Activated CD8-positive, alpha-beta memory T cell treated with anti-CD3 and anti-CD28 coated beads, Interleukin-2, amount 10 ng/mL, durations not matched to agents 7 days and 5 days (primary cell): ENCODE measurements at places on chromosomes 16 and 17. TPM values are rescaled to one million over a fixed set of nuclear protein-coding genes. Genes with fewer than 3 reads are reported as not detected.

GRCh38 chr16:73040136-73040535, 7.8 kb downstream of the ZFHX3 start:
- H3K27me3 ChIP-seq = peaks cover 34% of the 10 kb centered on the region
- no peak overlapping the region for H3K27ac ChIP-seq
- H3K36me3 ChIP-seq = no peaks in the 10 kb centered on the region
- H3K4me3 ChIP-seq = no peak overlapping the region

The BPTF gene
- 89.3 TPM for total RNA-seq

DNA sequence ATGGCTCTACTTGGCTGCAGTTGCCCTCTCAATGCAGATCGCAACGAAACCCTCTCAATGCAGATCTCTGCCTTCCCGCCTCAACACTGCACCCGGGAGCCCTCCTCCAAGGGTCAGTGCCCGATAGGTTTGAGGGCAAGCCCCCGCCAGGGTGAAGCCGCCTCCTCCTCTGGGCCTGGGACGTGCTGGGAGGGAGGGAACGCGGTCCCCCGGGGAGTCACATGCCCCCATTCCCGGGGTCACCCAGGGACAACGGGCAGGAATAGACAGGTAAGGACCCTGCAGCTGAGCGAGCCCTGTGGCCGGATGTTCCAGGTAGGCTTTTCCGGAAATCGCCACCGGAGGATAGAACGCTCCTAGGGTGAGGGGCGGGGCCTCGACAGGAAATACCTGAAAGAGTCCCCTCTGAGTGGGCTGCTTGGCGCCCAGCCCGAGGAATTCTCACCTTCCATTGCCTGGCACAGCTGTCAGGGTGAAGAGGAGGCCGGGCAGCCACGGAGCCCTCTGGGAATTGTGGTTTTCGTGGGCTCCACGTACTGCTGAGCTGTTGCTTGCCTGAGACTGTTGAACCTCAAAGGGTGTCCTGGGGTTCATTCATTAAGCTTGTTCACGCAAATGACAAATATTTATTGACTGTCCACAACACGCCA, 12.8 kb downstream of the ZNF174 start:
- H3K36me3 ChIP-seq = peaks cover 26% of the 10 kb centered on the region
- DNase-seq = no peak
- H3K4me1 ChIP-seq = no peaks in the 10 kb centered on the region
- peaks cover 3% of the 10 kb centered on the region for H3K27me3 ChIP-seq
- H3K27ac ChIP-seq = no peak overlapping the region
- no peak overlapping the region for H3K4me3 ChIP-seq

GRCh38 chr16:58442547-58442946, 50.3 kb downstream of the GINS3 start:
- H3K4me1 ChIP-seq = no peaks in the 10 kb centered on the region
- no peaks in the 10 kb centered on the region for H3K36me3 ChIP-seq
- H3K27me3 ChIP-seq = peaks cover 30% of the 10 kb centered on the region
- no peak for DNase-seq

- H3K27me3 ChIP-seq = peaks cover 17% of the 10 kb centered on the region
- peak; percentile 16 for DNase-seq
- no peaks in the 10 kb centered on the region for H3K4me1 ChIP-seq
- no peak overlapping the region for H3K27ac ChIP-seq
- no peaks in the 10 kb centered on the region for H3K36me3 ChIP-seq
Measured at GRCh38 chr17:79633154-79633553, 22.3 kb upstream of the RBFOX3 start.

DNA sequence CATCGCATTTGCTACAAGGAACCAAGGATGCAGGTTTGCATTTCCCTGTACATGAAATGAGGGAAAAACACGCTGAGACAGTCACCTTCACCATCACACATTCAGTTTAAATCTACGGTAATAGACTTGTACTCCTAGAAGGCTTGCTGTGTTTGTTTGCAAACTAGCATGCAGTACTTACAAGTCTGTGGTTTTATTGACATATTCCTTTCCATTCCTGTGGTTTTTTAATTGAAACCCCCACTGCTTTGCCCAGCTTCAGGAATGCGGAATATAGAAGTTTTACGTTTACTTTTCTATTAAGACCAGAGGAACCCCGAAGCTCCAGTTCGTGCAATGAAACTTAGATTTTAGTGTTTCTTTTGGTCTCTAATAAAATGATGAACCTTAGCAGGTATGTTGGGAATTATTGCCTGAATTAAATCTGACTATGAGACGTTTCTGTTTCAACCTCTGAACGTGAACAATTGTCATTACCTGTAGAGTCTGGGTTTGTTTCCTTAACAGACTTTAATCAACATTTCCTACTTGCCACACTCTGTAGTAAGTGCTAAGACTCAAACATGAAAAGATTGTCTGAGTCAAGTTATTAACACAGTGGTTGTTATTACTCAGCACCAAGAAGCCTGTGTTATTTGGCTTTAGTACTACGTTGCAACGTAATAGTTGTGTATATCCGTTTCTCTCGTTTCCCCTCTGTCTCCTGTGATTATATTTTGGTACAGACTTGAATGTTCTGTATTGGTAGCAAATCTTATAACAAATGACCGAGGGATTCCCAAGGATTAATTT, 793.3 kb upstream of the GOT2 start:
- H3K27ac ChIP-seq = no peak overlapping the region
- no peak overlapping the region for H3K4me3 ChIP-seq
- H3K36me3 ChIP-seq = no peaks in the 10 kb centered on the region

DNA sequence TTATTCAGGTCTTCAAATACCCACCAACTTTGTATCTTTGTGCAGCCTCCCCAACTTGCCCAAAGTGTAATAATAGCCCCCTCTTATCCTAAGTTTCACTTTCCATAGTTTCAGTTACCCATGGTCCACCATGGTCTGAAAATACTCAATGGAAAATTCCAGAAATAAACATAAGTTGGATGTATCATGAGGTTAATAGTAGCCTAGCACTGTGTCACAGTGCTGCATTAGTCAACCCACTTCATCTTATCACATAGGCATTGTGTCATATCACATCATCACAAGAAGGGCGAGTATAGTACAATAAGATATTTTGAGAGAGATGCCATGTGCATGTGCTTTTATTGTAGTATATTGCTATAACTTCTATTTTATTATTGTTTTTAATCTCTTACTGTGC, 21.9 kb downstream of the OMG start:
- no peaks in the 10 kb centered on the region for H3K4me1 ChIP-seq
- H3K27me3 ChIP-seq = no peaks in the 10 kb centered on the region
- H3K27ac ChIP-seq = no peak overlapping the region
- no peak for DNase-seq

The CCL8 gene
- total RNA-seq = not detected

DNA sequence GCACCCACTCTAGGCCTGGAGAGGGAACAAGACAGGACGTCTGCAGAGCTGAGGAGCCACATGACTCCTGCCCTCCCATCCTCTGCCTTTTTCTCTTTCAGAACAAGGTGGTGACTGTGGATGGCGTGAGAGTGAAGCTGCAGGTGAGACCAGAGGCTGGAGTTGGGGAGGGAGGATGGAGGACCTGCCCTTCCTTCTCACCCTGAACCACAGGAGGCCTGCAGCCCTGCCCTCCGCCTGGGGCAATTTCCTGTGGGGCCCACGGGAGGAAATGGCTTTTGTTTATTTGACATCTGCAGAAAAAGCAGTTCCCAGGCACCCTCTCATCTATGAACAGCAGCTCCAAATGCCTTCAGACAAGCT, 5.1 kb downstream of the RAB37 start:
- DNase-seq = peak; percentile 88
- no peaks in the 10 kb centered on the region for H3K27me3 ChIP-seq
- H3K36me3 ChIP-seq = peaks cover 20% of the 10 kb centered on the region
- peak overlapping the region; percentile 91 for H3K27ac ChIP-seq
- H3K4me3 ChIP-seq = peak overlapping the region; percentile 43

The C16orf92 gene
- not detected for total RNA-seq

The CRYBA1 gene
- not detected for total RNA-seq

DNA sequence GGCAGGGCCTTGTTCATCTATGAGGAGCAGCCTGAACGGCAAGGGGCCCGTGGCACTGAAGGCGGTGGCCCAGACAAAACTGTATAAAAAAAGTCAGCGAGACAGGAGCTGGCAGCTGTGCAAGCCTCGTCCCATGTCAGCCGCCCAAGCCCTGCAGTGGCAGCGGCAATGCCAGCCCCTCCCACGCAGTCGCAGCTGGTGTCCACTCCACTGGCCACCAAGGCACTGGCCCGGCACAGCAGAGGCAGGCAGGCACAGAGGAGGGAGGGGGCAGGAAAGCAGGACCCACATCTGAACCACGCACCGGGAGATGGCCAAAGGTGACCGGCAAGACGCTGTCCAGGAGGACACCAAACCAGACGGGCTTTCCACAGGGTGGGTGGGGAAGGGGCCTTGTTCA, 15.9 kb upstream of the C16orf95 start:
- no peak for DNase-seq
- H3K4me1 ChIP-seq = peaks cover 16% of the 10 kb centered on the region
- no peak overlapping the region for H3K4me3 ChIP-seq
- peaks cover 11% of the 10 kb centered on the region for H3K36me3 ChIP-seq
- peak overlapping the region; percentile 28 for H3K27ac ChIP-seq

- H3K4me3 ChIP-seq = no peak overlapping the region
- H3K27ac ChIP-seq = no peak overlapping the region
- H3K27me3 ChIP-seq = no peaks in the 10 kb centered on the region
- H3K36me3 ChIP-seq = peaks cover 7% of the 10 kb centered on the region
Measured at GRCh38 chr16:78437352-78437968, 338.0 kb downstream of the WWOX start.

DNA sequence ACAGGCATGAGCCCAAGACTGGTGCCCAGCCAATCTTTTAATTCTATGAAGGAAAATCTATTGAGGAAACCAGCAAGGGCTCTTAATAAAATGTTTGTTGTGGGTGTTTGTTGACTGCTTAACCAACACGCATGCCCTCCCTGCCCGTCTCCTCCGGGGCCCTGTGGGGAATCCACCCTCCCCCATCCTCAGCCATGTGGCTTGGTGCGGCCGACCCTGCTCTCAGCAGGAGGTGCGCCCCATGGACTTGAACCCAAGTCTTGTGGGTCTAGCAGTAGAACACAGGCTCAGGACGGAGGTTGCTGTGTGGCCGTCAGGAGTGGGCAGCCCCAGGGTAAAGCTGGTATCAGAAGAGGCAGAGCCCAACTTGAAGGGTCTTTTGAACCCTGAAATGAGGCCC, 45.1 kb upstream of the MLYCD start:
- peaks cover 8% of the 10 kb centered on the region for H3K27me3 ChIP-seq
- no peak for DNase-seq
- no peak overlapping the region for H3K27ac ChIP-seq

The TEX14 gene
- 0.28 TPM for total RNA-seq

DNA sequence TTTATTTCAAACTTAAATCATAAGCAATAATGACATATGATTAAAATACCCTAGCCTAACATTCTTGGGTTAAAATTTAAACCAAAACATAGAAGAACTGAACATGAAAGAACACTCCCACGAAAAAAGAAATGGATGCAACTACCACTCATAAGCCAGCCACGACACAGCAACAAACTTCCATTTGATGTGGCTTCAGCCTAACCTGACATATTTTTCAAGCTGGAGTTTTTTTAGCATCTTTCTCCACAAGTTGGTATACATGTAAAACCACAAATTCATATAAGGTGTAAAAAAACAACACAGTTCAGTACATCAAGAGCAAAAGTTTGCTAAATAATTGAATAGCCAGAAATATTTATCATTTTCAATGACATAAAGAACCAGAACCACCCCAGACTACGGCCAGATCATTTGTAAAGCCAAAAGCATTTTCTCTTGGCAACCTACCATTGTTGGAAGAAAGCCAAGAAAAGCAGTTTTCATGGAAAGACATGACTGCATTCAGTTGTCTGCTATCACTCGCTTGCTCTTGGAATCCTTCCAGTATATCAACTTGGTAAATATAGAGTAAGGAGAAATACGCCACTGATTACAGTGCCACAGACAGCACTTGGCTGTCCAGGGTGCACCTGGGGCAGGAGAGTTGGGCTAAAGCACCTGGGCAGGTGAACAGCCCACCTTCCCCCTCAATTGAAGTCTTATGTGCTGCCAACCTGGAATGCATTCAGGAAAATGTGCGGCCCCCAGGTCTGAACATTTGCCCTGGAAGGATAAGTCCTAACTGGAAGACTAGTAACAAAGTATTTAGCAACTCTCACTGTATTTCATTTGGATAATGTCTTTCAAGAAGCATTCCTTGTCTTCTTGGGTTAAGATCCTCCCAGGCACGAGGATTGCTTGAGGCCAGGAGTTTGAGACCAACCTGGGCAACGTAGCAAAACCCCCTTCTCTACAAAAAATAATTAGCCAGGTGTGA, 60.5 kb downstream of the CREBBP start:
- no peak for DNase-seq
- peaks cover 65% of the 10 kb centered on the region for H3K4me1 ChIP-seq
- no peak overlapping the region for H3K4me3 ChIP-seq
- no peak overlapping the region for H3K27ac ChIP-seq
- H3K36me3 ChIP-seq = peaks cover 7% of the 10 kb centered on the region

GRCh38 chr16:30722443-30722842, 23.5 kb downstream of the SRCAP start:
- no peak overlapping the region for H3K4me3 ChIP-seq
- peaks cover 61% of the 10 kb centered on the region for H3K36me3 ChIP-seq
- DNase-seq = no peak
- peaks cover 2% of the 10 kb centered on the region for H3K4me1 ChIP-seq
- H3K27ac ChIP-seq = no peak overlapping the region

DNA sequence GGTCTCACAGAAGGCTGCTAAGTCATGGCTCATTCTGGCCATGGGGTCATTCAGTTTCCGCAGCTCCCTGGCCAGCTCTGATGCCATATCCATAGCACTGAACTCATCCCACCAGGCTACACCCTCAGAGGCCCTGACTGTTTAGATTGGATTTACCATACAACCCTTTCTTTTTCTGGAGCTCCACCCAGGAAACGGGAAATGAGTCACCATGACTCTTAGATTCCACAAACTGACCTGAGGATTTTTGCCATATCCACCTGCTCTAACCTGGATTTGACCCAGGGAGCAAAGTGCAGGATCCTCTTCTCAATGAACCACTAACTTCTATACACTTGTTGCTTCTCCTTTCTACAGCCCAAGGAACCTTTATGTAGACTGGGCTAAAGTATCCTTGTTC, 20.3 kb upstream of the CALB2 start:
- H3K4me1 ChIP-seq = peaks cover 2% of the 10 kb centered on the region
- peaks cover 10% of the 10 kb centered on the region for H3K27me3 ChIP-seq
- no peak overlapping the region for H3K4me3 ChIP-seq
- H3K36me3 ChIP-seq = no peaks in the 10 kb centered on the region

DNA sequence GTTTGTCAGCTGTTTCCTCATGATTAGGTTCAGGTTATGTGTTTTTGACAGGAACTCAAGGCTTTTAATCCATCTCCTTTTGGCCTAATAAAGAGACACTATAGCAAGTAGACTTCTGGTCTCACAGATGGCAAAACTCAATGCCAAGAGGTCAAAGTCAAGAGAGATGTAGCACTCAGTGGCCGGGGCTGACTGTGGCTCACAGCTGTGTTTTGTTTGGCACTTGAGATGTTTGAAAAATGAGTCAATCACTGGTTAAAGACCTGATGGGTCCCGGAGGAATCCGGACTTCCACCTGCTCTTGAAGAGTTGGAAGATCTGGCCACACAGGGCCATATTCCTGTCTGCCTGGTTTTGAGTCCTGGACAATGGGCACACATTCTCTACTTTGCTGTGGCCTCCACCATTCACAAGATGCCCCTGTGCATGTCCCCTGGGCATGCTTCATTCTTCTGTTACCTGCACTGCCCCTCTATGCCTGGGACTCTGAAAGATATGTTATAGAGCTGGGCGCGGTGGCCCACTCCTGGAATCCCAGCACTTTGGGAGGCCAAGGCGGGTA, 210.3 kb downstream of the SNX29 start:
- no peaks in the 10 kb centered on the region for H3K36me3 ChIP-seq
- no peaks in the 10 kb centered on the region for H3K4me1 ChIP-seq
- no peak for DNase-seq
- no peak overlapping the region for H3K4me3 ChIP-seq
- H3K27me3 ChIP-seq = no peaks in the 10 kb centered on the region

GRCh38 chr16:73093146-73094144, 45.5 kb upstream of the ZFHX3 start:
- no peak for DNase-seq
- H3K36me3 ChIP-seq = no peaks in the 10 kb centered on the region
- no peak overlapping the region for H3K27ac ChIP-seq
- H3K27me3 ChIP-seq = no peaks in the 10 kb centered on the region
